ENCODE measurements at places on chromosomes 2 and 18. TPM values are rescaled to one million over a fixed set of nuclear protein-coding genes. Genes with fewer than 3 reads are reported as not detected.
A peak's percentile ranks its signal among the peaks of the same experiment; 100 is the strongest.

Gene CABYR
- not detected for total RNA-seq

Gene RALB
- 21.0 TPM for total RNA-seq

Gene CAPN14
- 0.43 TPM for total RNA-seq

Gene REG3A
- not detected for total RNA-seq

Gene NOSTRIN
- total RNA-seq = not detected

Gene ANO7
- total RNA-seq = 1.1 TPM

Gene PROKR1
- total RNA-seq = not detected

Gene TUBA4B
- not detected for total RNA-seq

Gene TIGD1
- 12.4 TPM for total RNA-seq

Gene GGCX
- total RNA-seq = 21.7 TPM

Gene IMPACT
- 19.9 TPM for total RNA-seq

Gene MALL
- not detected for total RNA-seq

GRCh38 chr2:11009891-11010290 is 98.2 kb downstream of the KCNF1 start:
- no peaks in the 10 kb centered on the region for H3K27me3 ChIP-seq
- H3K27ac ChIP-seq = no peak overlapping the region
- no peaks in the 10 kb centered on the region for H3K4me1 ChIP-seq
- no peaks in the 10 kb centered on the region for H3K36me3 ChIP-seq
- DNase-seq = no peak
- no peak overlapping the region for H3K4me3 ChIP-seq

DNA sequence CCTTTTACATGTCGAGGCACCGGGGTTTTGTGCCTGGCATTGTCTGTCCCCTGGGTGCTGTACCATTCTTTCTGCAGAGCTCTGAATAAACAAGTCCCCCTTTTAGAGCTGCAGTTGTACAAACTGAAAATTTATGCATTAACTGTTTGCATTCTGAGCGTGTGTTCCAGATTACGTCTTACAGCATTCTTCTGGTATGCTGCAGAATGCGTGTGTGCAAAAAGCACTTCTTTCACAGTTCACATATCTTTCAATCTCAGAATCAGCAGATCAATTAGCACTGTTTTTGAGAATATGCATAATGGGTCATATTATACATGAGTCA is 27.5 kb downstream of the MEIS1 start:
- no peaks in the 10 kb centered on the region for H3K36me3 ChIP-seq
- no peaks in the 10 kb centered on the region for H3K27me3 ChIP-seq
- H3K4me1 ChIP-seq = no peaks in the 10 kb centered on the region
- no peak overlapping the region for H3K27ac ChIP-seq

GRCh38 chr2:3954261-3954660 is 250.9 kb downstream of the DCDC2C start:
- H3K4me3 ChIP-seq = no peak overlapping the region
- H3K4me1 ChIP-seq = no peaks in the 10 kb centered on the region
- H3K36me3 ChIP-seq = no peaks in the 10 kb centered on the region
- no peak for DNase-seq
- H3K27ac ChIP-seq = no peak overlapping the region
- H3K27me3 ChIP-seq = no peaks in the 10 kb centered on the region

DNA sequence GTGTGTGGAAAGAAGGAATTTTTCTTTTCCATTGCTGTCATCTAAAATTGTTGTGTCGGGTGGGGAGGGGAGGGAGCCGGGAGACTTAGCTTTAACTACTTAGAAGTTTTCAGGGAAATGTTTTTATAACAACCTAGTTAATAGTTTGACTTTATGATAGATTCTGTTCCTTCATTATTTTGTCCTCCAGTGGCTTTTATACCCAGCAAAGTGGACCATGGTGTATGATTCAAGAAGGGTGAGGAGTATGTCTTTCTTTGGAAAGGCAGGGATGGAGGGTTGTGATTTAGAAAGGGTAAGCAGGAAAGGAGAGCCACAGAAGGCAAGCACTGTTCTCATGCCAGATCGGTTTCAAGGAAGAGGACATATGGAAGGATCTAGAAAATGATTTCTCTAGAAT is 261.8 kb downstream of the NEDD4L start:
- no peaks in the 10 kb centered on the region for H3K27me3 ChIP-seq
- H3K36me3 ChIP-seq = no peaks in the 10 kb centered on the region
- DNase-seq = no peak
- no peak overlapping the region for H3K4me3 ChIP-seq
- peaks cover 8% of the 10 kb centered on the region for H3K4me1 ChIP-seq

- H3K27me3 ChIP-seq = no peaks in the 10 kb centered on the region
- H3K36me3 ChIP-seq = no peaks in the 10 kb centered on the region
- H3K4me3 ChIP-seq = no peak overlapping the region
- peaks cover 8% of the 10 kb centered on the region for H3K4me1 ChIP-seq
- no peak overlapping the region for H3K27ac ChIP-seq
These were observed 415.9 kb downstream of the NBAS start for GRCh38 chr2:15145046-15145817.

GRCh38 chr18:78303519-78304191 is 676.0 kb upstream of the SALL3 start:
- H3K4me3 ChIP-seq = no peak overlapping the region
- H3K4me1 ChIP-seq = no peaks in the 10 kb centered on the region
- no peak for DNase-seq
- H3K27me3 ChIP-seq = no peaks in the 10 kb centered on the region
- no peak overlapping the region for H3K27ac ChIP-seq

GRCh38 chr2:60652832-60653340 is 99.4 kb upstream of the BCL11A start:
- H3K4me1 ChIP-seq = no peaks in the 10 kb centered on the region
- H3K4me3 ChIP-seq = no peak overlapping the region
- no peak for DNase-seq
- no peaks in the 10 kb centered on the region for H3K36me3 ChIP-seq

DNA sequence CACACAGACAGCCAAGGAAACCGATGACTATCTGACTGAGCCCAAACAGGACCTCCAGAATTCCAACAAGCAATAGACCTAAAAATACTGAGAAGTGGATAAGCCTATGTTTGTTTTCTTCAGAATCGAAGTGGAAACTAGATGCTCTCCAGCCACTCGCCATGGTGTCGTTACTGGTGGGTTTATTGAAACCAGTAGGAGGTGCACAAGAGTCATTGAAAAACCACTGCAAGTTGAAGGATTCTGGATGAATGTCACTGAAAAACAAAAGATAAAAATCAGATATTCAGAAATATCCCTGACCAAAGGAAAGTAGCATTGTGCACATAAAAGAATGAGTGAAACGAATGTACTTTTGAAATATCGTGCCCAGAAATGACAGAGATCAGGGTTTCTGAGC is 15.3 kb downstream of the TM4SF20 start:
- no peak overlapping the region for H3K27ac ChIP-seq
- H3K4me3 ChIP-seq = no peak overlapping the region
- no peaks in the 10 kb centered on the region for H3K4me1 ChIP-seq
- DNase-seq = peak; percentile 46
- no peaks in the 10 kb centered on the region for H3K27me3 ChIP-seq
- peaks cover 19% of the 10 kb centered on the region for H3K36me3 ChIP-seq

DNA sequence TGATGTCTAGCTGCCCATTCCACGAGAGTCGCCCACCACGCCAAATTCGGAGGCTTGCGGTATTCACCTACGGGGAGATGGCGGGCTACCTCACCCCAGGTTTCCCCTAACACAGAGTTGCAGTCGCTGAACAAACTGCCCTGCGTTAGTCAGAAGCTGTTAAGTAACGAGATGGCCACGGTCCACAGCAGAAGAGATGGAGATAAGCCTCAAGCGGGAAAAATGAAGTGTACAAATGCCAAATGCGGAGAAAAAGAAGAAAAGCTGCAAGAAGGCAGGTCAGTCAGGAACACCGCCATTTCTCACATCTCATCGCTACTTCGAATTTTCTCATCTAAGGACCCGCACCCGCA is 425 bp downstream of the ASB3 start:
- peaks cover 4% of the 10 kb centered on the region for H3K36me3 ChIP-seq
- peak overlapping the region; percentile 85 for H3K4me3 ChIP-seq
- H3K27ac ChIP-seq = peak overlapping the region; percentile 82
- peaks cover 12% of the 10 kb centered on the region for H3K4me1 ChIP-seq
- no peaks in the 10 kb centered on the region for H3K27me3 ChIP-seq

GRCh38 chr18:61606068-61606660 is 272.9 kb downstream of the CDH20 start:
- H3K4me3 ChIP-seq = no peak overlapping the region
- H3K36me3 ChIP-seq = no peaks in the 10 kb centered on the region
- no peaks in the 10 kb centered on the region for H3K4me1 ChIP-seq
- no peaks in the 10 kb centered on the region for H3K27me3 ChIP-seq
- no peak for DNase-seq

GRCh38 chr2:240811346-240812300 is 8.4 kb downstream of the KIF1A start:
- no peak for DNase-seq
- no peak overlapping the region for H3K27ac ChIP-seq
- no peaks in the 10 kb centered on the region for H3K4me1 ChIP-seq
- H3K27me3 ChIP-seq = no peaks in the 10 kb centered on the region
- H3K36me3 ChIP-seq = no peaks in the 10 kb centered on the region

DNA sequence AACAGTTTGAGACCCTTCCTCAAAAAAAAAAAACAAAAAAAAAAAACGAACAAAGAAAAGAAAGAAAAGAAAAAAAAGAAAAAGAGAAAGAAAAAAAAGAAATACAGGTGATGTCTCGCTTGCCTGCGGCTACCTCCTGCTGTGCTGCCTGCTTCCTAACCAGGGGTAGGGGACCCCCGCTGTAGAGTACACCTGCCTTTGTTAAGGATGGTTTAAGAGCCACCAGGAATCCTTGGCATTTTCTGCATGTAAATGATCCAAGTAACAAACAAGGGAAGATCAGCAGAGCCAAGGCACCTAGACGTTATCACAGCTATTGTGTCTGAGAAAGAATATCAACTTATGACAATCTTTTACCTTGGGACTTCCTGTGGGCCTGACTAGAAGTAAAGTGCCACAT is 856.8 kb upstream of the GCFC2 start:
- no peaks in the 10 kb centered on the region for H3K36me3 ChIP-seq
- no peaks in the 10 kb centered on the region for H3K4me1 ChIP-seq
- no peak overlapping the region for H3K4me3 ChIP-seq
- H3K27ac ChIP-seq = no peak overlapping the region

- DNase-seq = no peak
- H3K27me3 ChIP-seq = no peaks in the 10 kb centered on the region
- H3K4me1 ChIP-seq = no peaks in the 10 kb centered on the region
These were observed 253.9 kb downstream of the OSR1 start for GRCh38 chr2:19104503-19104902.

GRCh38 chr2:113892004-113892710 is 2.3 kb downstream of the ACTR3 start:
- no peaks in the 10 kb centered on the region for H3K27me3 ChIP-seq
- DNase-seq = no peak
- H3K4me1 ChIP-seq = peaks cover 43% of the 10 kb centered on the region
- peak overlapping the region; percentile 94 for H3K27ac ChIP-seq
- H3K36me3 ChIP-seq = peaks cover 9% of the 10 kb centered on the region

GRCh38 chr2:203532957-203533658 is 2.0 kb downstream of the RAPH1 start:
- no peak overlapping the region for H3K27ac ChIP-seq
- no peaks in the 10 kb centered on the region for H3K36me3 ChIP-seq
- H3K27me3 ChIP-seq = peaks cover 45% of the 10 kb centered on the region
- peaks cover 17% of the 10 kb centered on the region for H3K4me1 ChIP-seq

- no peaks in the 10 kb centered on the region for H3K36me3 ChIP-seq
- H3K27me3 ChIP-seq = no peaks in the 10 kb centered on the region
- no peak overlapping the region for H3K4me3 ChIP-seq
- no peak overlapping the region for H3K27ac ChIP-seq
These were observed 113.9 kb upstream of the LTBP1 start for GRCh38 chr2:32832821-32833220.

DNA sequence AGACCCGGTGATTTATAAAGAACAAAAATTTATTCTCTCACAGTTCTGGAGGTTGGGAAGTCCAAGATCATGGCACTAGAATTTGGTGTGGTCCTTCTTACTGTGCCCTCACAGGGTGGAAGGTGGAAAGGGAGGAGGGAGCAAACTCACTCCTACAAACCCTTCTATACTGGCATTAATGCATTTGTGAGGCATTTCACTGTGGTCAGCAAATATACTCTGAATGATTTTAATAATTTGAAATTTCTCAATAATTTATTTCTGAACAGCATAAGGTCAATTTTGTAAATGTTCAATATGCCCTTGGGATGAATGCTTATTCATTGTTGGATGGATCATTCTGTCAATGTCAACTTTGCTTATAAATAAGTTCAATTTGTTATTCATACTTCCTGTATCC is 120.6 kb downstream of the GATA6 start:
- peaks cover 3% of the 10 kb centered on the region for H3K27me3 ChIP-seq
- H3K4me1 ChIP-seq = no peaks in the 10 kb centered on the region
- no peak overlapping the region for H3K4me3 ChIP-seq
- no peak for DNase-seq
- H3K27ac ChIP-seq = no peak overlapping the region
- no peaks in the 10 kb centered on the region for H3K36me3 ChIP-seq

GRCh38 chr2:5696945-5697521 is 4.8 kb downstream of the SOX11 start:
- H3K4me3 ChIP-seq = no peak overlapping the region
- no peaks in the 10 kb centered on the region for H3K36me3 ChIP-seq
- DNase-seq = no peak
- no peak overlapping the region for H3K27ac ChIP-seq
- H3K27me3 ChIP-seq = peaks cover 21% of the 10 kb centered on the region

DNA sequence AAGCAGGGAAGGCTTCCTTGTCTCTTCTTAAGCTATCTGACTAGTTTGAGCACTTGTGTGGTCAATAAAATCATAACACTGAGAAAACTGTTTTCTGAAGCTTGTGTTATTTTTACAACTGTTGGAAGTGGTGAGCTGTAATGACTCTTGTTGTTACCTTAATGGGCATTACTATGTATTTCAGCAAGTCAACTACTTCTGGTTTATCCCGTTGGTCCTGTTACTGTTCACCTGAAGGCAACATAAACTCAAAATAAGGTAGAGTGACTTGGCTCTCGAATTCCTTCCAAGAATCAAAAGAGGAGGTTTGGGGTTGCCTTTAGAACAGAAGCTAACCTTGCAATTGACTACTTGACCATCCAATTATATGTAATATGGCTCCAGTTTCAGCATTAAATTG is 23.2 kb upstream of the FIGN start:
- no peaks in the 10 kb centered on the region for H3K36me3 ChIP-seq
- DNase-seq = no peak
- no peaks in the 10 kb centered on the region for H3K4me1 ChIP-seq
- H3K27ac ChIP-seq = no peak overlapping the region
- no peak overlapping the region for H3K4me3 ChIP-seq

DNA sequence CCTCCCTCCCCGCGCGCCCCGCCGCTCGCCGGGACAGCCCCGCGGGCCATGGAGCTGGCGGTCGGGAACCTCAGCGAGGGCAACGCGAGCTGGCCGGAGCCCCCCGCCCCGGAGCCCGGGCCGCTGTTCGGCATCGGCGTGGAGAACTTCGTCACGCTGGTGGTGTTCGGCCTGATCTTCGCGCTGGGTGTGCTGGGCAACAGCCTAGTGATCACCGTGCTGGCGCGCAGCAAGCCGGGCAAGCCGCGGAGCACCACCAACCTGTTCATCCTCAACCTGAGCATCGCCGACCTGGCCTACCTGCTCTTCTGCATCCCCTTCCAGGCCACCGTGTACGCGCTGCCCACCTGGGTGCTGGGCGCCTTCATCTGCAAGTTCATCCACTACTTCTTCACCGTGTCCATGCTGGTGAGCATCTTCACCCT is 865 bp downstream of the GALR1 start:
- no peaks in the 10 kb centered on the region for H3K36me3 ChIP-seq
- H3K4me3 ChIP-seq = no peak overlapping the region
- peaks cover 39% of the 10 kb centered on the region for H3K27me3 ChIP-seq
- DNase-seq = no peak

- no peak for DNase-seq
- H3K36me3 ChIP-seq = no peaks in the 10 kb centered on the region
- no peak overlapping the region for H3K4me3 ChIP-seq
- no peaks in the 10 kb centered on the region for H3K27me3 ChIP-seq
These were observed 30.4 kb upstream of the INHBB start for GRCh38 chr2:120315367-120316033.

Measured in natural killer cell (primary cell).